Panc1 (cell line): ENCODE measurements at places on chromosomes 2 and 18.

- DNase-seq, result no peak
These were observed 7.0 kb upstream of the PER2 start for GRCh38 chr2:238295144-238296112.

DNA sequence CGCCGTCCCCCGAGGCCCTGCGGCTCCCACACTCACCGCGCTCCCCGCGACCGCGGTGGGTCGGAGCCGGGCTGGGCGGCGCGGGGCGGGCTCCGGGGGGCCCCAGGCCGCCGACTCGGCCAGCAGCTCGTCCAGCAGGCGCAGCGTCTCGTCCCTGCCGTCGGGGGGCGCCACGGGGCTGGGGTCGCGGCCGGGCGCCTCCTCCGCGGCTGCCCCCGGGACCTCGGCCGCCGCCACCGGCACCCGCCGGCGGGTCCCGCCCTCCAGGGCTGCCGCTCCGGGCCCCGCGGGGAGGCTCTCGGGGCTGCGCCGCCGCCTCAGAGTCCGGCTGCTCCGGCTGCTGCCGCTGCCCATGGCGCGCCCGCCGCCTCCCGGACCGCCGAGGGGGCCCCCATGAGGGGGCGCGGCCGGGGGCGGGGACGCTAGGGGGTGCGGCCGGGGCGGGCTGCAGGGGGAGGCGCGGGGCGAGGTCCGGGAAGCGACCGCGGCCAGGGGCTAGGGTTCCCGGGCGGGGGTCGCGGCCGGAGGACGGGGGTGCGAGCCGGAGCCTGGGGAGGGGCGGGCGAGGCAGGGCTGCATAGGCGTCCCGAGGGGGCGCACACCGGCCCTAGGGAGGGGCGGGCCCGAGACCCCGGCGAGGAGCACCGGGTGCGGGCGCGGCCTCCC, at the start of gene CYS1:
Gene CYS1, minus strand, starts transcription at position 542 of the 666 bp plus-strand sequence. Its CDS starts 188 bp downstream, at position 354.
- DNase-seq, result no peak

GRCh38 chr2:203650860-203651613, 55.4 kb upstream of the CD28 start:
- DNase-seq, result peak; percentile 57

DNA sequence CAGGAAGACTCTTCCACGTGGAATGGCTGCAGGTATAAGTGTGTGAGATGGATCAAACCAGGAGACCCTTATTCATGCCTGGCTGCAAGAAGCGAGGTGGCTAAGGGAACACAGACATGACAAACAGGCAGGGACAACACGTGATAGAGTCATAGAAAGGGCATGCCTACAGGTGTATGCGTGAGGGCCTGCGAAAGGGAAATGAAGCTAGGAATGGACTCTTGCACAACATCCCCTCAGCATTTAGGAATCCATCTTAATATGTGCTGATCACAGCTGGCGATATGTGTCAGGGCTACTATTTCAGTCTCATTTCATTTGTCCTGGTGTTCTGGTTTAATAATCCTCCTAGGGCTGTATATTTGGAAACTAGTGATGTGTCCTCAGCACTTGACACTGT, 291.2 kb downstream of the MYT1L start:
- DNase-seq, result no peak

DNA sequence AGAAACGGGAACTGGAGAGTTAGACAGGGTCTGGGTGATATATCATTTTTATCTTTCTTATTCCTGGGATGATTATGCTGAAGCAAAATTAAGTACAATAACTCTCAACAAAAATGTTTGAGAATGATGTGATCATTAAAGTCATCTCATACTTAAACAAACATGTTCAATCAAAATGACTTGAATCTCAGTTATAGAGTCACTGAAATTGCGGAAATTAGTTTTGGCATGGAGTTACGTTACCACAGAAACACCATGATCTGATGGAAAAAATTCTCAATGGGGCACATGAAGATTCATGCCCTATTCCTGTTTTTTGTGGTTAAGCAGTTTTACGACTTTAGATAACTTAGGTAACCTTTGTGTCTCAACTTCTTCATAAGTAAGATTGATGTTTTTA, 757.7 kb downstream of the EPHA4 start:
- no peak for DNase-seq

DNA sequence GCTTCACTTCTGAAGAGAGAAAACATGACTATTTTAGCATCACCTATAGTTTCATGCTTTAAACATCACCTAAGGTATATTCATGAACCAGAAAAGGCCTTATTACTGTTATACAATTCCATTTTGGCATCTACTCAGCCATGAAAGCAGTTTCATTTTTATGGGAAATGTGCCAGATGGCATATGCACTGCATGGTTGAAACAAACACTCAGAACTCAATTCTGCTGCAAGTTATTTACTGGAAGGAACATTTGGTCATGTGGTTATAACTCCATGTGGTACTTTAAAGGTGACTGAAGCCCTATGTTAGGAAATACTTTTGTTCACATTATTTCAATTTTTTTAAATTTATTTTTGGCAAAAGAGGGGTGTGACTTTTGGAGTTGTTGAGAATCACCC, 287.5 kb upstream of the CRIM1 start:
- DNase-seq, result no peak

- DNase-seq, result no peak
These were observed 6.7 kb downstream of the DYSF start for GRCh38 chr2:71460056-71460455.

GRCh38 chr2:60840880-60841279, 40.5 kb upstream of the REL start:
- DNase-seq, result no peak

DNA sequence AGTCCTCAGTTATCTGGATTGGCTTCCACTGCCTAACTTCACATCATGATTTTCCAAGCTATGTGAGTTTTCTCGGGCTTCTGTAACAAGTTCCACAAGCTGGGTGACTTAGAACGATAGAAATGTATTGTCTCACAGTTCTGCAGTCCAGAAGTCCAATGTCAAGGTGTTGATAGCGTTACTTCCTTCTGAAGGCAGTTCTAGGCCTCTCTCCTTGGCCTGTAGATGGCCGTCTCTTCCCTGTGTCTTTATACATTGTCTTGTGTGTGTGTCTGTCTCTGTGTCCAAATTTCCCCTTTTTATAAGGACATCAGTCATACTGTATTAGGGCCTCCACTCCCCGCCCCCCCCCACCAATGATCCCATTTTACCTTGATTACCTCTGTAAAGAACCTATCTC, 7.5 kb downstream of the LTBP1 start:
- DNase-seq, result no peak

- no peak for DNase-seq
These were observed 203.3 kb upstream of the SPOPL start for GRCh38 chr2:138298120-138298814.

DNA sequence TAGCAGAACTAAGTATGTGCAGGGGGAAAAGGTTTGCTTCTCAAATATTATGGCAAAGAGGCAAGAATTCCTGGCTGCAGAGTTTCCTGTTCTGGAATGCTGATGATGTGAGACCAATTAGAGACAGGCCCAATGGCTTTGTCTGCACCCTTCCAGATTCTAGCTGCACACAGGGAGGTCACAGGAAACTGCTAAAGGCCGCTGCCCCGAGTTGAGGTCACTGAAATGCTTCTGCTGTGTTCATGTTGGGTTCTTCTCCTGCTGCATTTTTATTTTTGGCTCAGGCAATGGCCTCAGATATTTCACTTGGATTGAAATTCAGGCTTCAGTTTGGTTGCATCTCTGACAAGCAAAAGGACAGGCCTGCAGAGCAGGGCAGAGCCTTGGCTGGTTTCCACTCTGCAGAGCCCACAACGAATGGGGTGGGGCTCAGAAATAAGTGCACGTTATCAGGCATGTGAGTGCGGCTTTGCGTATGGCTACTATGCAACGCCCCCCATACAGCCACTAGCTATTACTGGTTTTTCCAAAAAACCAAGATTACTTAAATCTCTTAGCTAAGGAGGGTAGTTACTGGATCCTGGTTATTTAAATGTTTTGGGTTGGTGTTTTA, 66.9 kb upstream of the FZD5 start:
- no peak for DNase-seq

GRCh38 chr2:230124757-230125431, 56.2 kb upstream of the SLC16A14 start:
- DNase-seq, result no peak

- DNase-seq, result no peak
These were observed 194.7 kb downstream of the KLHL29 start for GRCh38 chr2:23579674-23580073.

DNA sequence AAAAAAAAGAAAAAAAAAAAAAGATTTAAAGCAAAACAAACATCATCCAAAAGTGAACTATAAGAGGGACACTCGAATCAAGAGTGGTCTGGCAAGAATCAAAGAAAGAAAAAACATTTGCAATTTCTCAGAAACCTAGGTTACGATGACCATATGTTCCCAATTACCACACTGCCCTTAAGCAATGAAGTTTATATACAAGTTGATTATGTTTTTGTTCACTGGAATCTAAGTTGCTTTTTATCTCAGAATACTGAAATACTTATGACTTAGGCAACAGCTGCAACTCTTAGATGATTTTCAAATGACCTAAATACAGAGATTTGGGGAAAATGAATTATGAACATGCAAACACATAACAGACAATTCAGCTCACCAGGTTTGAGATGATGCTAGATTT, 597.1 kb upstream of the CHAC2 start:
- no peak for DNase-seq

DNA sequence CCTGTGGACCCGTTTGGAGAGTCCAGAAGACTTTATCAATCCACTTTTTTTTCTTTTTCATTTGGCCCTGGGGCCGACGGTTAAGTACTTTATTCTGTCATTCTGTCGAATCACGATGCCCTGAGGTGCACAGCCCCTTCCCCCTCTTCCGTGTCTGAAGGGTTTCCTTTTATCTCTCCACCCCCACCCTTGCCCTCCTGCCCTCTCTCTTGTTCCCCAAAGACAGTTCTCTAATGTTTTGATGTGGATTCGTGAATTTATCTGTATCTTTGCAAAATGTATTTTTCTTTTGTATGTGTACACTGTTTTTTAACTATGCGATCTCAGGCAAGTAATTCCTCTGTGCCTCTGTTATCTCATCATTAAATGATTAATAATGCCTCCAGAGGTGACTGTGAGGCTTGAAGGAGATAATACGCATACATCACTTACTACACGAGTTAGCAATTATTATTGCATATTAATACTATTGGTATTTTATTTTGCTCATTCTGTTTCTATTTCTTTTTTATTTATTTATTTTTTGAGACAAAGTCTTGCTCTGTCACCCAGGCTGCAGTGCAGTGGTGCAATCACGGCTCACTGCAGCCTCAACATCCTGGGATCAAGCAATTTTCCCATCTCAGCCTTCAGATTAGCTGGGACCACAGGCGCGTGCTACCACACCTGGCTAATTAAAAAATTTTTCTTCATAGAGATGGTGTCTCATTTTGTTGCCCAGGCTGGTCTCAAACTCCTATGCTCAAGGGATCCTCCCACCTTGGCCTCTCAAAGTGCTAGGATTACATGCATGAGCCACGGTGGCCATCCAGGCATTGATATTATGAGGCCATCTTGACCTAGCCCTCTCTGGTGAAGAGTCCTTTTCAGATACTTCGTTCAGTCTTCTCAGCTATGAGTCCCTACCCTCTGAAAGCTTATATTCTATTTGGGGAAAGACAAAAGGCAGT, 1.4 kb upstream of the CASP8 start:
- no peak for DNase-seq

GRCh38 chr18:36420826-36421225, 123.3 kb downstream of the FHOD3 start:
- DNase-seq, result no peak

DNA sequence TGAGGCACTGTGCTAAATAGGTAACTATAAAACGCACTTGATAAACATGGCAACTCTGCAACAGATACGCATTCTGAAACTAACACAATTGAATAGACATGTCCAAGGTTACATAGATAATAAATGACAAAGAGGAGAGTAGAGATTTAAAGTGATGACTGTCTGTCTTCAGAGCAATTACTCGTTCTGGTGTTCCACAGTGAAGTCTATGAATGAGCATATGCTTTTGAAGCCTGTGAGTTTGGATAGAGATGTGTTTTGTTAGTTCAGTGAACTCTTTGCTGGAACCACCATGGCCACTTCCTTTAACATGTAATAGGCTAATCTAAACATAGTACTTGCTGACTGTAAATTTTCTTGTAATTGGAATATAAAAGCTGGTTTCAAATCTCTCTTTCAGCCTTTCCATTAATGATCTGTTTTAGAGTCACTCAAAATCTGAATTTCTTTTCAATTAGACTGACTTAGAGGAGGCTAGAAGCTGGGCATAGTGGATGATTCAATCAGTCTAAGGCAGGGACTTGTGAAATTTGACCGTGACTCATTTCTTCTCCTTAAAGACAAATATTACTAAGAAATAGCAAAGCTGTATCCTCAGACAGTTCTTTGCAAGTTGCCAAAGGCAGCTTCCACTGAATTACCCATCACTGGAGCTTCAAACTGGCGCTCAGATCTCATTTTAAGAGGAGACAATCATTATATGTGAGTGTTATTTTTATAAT, 1130.1 kb upstream of the CELF4 start:
- DNase-seq, result no peak

DNA sequence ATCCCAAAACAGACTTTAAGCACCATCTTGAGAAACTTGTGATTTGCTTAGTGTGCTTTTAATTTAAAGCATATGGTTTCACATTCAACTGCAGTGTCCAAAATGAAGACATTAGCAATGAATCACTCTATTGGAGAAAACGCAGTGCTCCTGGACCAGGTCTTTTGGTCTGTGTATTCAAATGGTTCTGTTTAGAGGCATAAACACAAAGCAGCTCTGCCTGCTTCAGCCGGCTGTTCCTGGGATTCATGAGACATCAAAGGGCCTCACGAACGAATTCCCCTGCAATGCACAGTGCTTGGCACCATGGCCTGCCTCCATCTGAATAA, 117.1 kb upstream of the SP5 start:
- no peak for DNase-seq

GRCh38 chr2:8168876-8169424, 512.9 kb upstream of the ID2 start:
- no peak for DNase-seq

GRCh38 chr2:86785456-86785855, 5.3 kb downstream of the CD8A start:
- DNase-seq, result no peak

DNA sequence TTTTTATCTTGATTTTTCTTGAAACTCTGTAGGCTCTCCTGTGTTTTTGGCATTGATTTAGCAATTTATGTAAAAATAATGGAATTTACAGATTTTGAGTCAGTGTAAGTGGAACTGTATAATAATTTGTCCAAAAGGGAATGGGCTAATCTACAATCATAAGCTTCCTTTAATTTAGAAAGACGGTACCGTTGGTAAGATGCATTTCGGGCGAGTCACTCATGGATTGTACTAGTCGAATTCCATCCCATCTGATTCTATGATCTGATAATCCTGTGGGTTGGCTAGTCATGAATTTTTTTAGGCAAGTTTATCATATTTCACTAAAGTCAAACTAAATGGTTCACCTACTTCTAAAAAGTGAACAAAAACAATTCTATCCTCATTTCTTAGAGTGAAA, 133.4 kb downstream of the ZNF407 start:
- no peak for DNase-seq

GRCh38 chr18:25669741-25670140, 317.8 kb upstream of the ZNF521 start:
- DNase-seq, result no peak

GRCh38 chr2:9112079-9112721, 94.4 kb upstream of the ASAP2 start:
- DNase-seq, result no peak

GRCh38 chr2:142561656-142562055, 315.8 kb upstream of the KYNU start:
- DNase-seq, result no peak
